ENCODE measurements at places on chromosomes 2 and 18.

- no peak for DNase-seq
Measured at GRCh38 chr2:216012133-216012829, 1.1 kb downstream of the MREG start.

DNA sequence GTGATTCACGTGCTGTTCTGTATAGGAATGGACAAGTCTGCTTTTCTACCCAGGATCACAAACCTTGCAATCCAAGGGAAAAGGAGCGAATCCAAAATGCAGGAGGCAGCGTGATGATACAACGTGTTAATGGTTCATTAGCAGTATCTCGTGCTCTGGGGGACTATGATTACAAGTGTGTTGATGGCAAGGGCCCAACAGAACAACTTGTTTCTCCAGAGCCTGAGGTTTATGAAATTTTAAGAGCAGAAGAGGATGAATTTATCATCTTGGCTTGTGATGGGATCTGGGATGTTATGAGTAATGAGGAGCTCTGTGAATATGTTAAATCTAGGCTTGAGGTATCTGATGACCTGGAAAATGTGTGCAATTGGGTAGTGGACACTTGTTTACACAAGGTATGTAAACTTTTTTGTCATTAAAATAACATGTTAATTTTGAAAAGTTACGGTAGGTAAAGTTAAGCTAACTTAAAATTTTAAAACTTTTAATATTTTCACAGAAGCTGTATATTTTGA is 33.0 kb downstream of the PPM1B start:
- DNase-seq = no peak

- no peak for DNase-seq
Measured at GRCh38 chr2:80515964-80516363, 211.4 kb upstream of the LRRTM1 start.

- DNase-seq = no peak
Measured at GRCh38 chr2:191013682-191013931, 364 bp downstream of the STAT1 start.

DNA sequence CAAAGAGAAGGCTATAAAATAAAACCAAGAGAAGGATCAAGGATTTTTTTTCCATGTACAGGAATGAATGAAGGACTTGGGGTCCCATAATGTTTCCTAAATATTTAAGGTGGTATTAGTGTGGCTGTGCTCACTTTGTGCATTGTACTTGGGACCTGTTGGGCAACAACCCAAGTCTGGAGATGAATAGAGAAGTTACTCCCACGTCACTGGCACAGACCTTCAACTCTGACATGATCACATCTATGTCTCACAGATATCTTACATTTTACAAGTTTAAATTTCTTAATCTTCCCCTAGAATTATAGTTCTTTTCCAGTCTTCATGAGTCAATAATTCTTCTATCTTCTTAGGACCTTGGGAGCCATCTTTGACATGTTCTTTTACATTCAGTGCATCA is 133.4 kb downstream of the PLCL1 start:
- no peak for DNase-seq

DNA sequence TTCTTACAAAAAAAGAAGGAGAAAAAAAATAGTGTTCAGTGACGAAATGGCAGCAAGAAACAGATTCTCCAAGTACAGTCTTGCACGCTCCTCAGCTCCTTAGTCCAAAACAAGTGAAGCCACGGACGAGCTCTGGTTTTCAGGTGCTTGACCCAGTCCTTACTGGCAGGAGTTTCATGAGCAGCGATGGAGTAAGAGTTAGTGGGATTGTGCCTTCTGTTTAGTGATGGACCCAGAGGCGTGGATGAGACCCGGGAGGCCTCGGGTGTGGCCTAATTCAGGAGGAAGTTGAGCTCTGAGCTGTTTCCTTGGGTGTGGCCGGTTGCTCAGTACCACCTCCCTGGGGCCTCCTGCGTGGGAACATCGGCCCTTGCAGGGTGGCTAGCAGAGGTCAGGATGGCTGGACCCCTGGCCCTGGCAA is 52.0 kb downstream of the KIF5C start:
- no peak for DNase-seq

DNA sequence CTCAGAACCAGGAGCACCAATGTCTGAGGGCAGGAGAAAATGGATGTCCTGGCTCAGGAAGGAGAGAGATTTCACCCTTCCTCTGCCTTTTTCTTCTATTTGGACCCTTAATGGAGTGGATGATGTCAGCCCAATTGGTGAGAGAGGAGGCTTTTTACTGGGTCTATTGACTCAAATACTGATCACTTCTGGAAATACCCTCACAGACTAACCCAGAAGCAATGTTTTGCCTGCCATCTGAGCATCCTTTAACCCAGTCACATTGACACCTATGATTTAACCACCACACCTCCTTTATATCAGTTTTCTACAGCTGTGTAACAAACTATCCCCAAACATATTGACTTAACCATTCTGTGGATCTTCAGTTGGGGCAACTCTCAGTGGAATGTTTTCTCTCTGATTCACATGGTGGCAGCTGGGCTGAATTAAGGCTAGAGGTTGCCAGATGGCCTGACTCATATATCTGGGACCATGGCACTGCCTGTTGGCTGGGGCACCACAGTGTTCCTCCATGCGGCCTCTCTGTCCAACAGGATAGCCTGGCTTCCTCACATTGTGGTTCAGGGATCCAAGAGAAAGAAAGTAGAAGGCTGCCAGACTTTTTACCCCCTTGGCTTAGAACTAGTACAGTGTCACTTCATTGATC is 18.2 kb upstream of the MBOAT2 start:
- no peak for DNase-seq

DNA sequence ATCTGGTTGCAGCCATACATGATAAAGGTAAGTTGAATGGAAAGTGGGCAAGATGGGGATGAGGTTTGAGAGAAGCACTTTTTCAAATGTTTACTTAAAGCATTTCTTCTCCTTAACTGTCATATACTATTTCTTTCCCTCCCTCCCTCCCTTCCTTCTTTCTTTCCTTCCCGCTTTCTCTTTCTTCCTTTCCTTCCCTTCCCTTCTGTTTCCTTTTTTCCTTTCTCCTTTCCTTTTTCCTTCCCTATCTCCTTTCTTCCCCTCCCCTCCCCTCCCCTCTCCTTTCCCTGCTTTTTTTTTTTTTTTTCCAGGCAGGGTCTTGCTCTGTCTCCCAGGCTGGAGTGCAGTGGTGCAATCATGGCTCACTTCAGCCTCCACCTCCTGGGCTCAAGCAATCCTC is 5.6 kb downstream of the SLC3A1 start:
- no peak for DNase-seq

DNA sequence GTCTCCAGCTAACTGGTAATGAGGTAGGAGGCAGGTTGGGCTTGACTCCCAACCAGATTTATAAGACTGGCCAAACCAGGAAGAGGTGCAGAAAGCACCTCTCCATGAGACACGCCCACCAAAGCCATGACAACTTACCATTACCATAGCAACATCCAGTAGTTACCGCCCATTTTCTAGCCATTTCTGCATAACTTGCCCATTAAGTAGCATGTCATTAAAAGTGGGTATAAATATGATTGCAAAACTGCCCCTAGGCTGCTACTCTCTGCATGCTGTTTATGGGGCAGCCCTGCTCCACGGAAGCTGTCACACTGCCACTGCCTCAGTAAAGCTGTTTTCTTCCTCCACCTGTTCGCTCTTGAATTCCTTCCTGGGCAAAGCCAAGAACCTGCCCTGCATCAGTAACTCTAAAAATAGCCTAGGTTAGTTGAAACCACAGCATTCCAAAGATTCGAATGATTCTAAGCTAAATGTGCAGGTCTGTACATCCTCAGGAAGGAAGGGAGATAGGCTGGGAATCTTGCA is 131.9 kb downstream of the ATL2 start:
- DNase-seq = no peak

- no peak for DNase-seq
Measured at GRCh38 chr2:63734510-63734909, 107.2 kb upstream of the UGP2 start.

DNA sequence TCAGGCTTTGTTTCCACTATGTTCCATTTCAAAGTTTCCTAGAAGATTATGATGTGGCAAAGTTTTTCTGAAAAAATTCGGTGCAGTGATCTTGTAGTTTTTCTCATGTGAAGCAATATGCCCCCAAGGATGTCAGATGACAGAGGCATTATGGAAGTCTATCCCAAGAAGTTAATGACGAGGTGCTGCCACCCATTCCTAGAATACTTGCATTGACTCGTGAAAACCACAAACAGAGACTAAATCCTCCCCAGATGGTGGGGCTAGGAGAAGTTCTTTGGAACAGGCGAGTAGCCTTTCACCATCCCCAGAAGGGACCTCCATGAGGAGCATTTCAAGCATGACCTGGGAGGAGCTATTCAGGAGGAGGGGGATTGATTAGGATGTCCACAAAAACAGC is 40.2 kb upstream of the COPS8 start:
- DNase-seq = no peak

- no peak for DNase-seq
Measured at GRCh38 chr2:30300456-30301221, 69.3 kb downstream of the LBH start.

GRCh38 chr18:692824-693223 is 19.6 kb downstream of the ENOSF1 start:
- no peak for DNase-seq

- no peak for DNase-seq
Measured at GRCh38 chr2:98846041-98846440, 90.0 kb downstream of the CRACDL start.

- DNase-seq = no peak
Measured at GRCh38 chr2:145744541-145745386, 1224.8 kb upstream of the ZEB2 start.

DNA sequence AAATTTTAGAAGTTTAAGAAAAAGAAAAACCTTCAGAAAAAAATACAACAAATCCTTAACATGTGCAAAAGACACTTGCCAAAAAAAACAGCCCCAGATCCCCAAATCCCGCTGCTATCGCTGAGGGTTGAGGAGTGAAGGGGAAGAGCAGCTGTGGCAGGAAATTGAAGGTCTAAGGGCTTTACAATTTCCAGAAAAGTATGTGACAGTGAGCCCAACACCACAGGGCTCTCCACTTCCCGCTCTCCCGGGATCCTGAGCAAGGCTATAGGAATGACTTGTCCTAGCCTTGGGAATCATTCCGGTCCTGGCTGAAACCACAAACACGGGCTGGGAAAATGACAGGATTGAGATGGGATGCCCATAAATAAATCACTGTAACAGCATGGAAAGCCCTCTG is 191.4 kb downstream of the TMEM163 start:
- DNase-seq = no peak

GRCh38 chr2:208129744-208130711 is at the start of gene CRYGC:
Gene CRYGC (minus strand): TSS chr2:208129828. CDS start chr2:208129792, 36 bp downstream.
- DNase-seq = no peak

GRCh38 chr2:62974999-62975398 is 75.6 kb upstream of the OTX1 start:
- DNase-seq = no peak

DNA sequence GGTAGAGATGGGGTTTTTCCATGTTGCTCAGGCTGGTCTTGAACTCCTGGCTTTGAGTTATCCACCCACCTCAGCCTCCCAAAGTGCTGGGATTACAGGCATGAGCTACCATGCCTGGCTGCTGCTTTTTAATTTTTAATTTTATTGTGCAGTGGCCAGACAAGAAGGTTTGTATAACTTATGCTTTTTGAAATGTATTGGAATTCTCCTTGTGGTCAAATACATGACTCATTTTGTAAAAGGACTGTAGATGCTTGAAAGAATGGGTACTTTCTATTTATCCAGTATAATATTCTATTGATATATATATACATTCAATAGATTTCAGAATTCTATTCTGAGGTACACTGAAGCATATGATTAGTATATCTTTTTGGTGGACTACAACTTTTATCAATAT is 82.6 kb upstream of the ST3GAL5 start:
- no peak for DNase-seq

DNA sequence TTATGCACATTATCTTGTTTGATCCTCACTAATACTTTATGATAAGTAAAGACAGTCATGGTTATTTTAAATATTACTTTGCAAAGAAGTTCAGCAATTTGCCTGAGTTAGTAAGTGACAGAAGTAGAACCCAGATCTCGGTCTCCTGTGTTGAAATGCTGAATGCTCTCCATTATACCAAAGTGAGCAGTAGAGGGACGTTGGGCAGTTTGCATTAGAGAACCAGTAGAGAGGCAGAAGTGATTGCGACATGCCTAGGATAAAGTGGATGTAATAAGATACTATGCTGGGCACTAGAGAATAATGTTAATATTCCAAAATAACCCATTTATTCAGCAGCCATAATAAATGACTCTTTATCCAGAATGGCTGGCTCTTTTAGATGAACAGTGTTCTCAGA is 201.0 kb downstream of the PMAIP1 start:
- no peak for DNase-seq

- DNase-seq = no peak
Measured at GRCh38 chr18:66344227-66344626, 259.7 kb downstream of the CDH19 start.

GRCh38 chr18:79549638-79550000 is 130.0 kb upstream of the CTDP1 start:
- no peak for DNase-seq

DNA sequence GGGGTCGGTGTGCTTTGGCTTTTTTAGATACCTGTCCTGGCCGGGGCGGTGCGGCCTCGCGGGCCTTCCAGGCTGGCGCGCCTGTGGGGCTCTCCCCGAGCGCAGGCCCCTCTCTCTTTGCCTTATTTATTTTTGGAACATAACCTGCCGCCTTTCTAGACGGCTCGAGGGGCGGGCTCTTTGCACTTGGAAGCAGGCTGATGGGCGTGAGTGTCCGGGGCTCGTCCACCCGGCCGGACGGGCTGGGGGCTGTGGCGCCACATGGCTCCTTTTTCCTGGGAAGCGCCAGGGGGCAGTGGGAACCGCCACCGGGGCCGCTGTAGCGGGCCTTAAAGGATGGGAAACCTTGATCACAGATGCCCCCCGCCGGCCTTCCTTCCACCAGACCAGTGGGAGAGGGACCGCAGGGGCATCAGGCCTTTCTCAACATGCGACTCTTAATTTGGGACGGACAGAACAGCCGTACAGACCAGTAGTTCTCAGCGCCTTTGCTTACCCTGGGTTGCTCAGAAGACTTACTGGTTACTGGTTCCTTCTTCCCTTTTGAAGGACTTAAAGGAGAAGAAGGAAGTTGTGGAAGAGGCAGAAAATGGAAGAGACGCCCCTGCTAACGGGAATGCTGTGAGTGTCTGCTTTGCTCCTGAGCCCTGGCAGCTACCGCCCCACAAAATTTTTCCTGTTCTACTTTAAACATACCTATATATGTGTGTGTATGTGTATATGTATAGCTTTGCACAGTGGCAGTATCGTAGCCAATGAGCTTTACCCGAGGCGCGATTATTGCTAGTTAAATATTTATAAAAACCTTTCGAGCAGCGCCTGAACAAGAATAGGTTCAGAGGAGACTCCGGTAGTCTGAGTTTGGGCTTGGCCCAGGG is 2.7 kb downstream of the PTMA start:
- DNase-seq = no peak

- DNase-seq = no peak
Measured at GRCh38 chr2:225993430-225993829, 593.9 kb downstream of the NYAP2 start.

Data from right atrium auricular region (tissue), 2 donors.